ENCODE measurements at places on chromosomes 2 and 18. TPM values are rescaled to one million over a fixed set of nuclear protein-coding genes. Genes with fewer than 3 reads are reported as not detected.

DNA sequence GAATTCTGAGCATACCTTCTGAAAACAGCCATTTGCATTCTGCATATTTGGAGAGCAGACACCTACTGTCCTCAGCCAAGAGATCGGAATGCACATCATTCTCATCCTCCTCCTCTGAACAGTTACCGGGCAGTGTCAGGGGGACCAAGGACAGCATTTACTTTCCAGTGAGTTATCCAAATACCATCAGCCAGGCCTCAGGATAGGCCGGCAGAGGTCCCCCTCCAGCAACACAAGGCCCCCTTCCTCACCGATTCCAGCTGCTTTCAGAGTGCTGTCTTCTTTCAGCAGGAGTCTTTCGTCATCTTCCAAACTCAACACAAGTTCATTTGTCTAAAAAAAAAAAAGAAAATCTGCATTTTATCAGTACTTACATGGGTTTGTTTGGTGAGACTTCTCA, 55.3 kb downstream of the C2orf76 start:
- DNase-seq: no peak

DNA sequence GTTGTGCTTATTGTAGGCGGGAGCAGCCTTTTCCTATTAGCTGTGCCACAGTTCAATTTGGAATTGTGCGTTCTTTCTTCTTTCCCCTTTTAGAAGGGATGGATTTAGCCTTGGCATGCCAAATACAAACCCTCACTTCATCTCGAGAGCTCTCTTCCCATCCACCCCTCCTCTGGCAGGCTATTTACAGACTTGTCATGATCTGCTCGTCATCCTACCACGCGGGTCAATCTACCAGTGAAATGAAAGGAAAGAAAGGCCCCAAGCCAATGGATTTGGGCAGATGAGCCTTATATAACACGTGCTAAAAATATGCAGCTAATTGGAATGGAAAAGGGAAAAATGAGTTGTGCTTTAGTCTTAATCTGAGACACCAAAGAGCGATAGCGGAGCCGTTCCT, 277.5 kb downstream of the PRKCE start:
- DNase-seq: no peak

DNA sequence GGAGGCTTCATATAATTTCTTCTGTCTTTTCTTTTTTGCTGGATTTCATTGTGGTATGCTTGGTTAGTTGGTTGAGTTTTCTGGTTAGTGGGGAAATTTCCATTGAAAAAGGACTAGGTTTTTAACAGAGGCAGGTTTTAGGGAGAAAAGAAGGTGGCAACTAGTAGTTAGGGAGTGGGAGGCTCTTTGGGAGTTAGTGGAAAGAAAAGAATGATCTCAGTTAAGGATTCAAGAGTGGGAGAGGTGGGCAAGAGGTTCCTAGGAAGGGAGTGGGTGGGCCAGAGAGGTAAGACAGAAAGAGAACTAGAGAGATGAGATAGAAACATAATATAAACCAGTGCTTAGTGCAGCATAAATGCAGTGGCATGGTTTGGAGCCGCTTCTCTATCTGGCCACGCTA, 96.9 kb downstream of the SPTBN1 start:
- DNase-seq: no peak

The DUSP28 gene
- total RNA-seq: 1.8 TPM

The BMP10 gene
- total RNA-seq: not detected

The NEUROD1 gene
- total RNA-seq: not detected

All from dermis microvascular lymphatic vessel endothelial cell (primary cell).